ENCODE measurements at places on chromosomes 1 and 21.

DNA sequence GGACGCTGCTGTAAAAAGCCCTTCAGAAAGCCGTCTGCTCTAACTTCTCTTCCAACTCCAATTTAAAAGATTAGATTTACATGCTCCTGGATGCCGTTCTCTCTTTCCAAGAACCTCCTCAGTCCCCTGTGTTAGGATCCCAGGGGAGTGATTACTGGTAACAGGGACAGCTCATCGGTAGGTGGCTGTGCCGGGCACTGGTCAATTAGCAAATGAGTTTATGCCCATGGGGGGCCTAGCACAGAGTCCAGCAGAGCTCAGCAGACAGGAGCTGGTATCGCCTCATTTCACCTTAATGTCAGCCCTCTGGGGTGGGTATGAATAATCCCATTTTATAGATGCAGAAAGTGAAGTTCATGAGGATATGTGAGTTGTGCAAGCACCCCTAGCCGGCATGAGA, 191.9 kb downstream of the GRIK3 start:
- no peak for DNase-seq

DNA sequence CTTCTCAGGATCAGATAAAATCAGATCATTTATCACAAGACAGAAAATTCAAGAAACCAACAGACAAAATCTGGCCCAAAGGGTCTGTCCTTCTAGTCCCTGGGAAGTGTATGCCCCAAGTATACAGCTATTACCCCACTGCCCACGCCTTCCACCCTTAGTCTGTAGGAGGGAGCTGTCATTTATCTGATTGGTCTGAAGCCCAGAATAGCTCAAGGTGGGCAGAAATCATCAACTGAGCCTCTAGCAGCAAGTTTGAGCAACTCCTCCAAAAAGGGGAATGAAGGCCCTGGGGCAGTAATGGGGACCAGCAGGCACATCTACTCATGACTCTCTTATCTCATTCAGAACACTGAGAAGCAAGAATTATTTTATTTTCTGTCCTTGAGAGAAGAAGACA, 126.9 kb downstream of the MATN1 start:
- no peak for DNase-seq

DNA sequence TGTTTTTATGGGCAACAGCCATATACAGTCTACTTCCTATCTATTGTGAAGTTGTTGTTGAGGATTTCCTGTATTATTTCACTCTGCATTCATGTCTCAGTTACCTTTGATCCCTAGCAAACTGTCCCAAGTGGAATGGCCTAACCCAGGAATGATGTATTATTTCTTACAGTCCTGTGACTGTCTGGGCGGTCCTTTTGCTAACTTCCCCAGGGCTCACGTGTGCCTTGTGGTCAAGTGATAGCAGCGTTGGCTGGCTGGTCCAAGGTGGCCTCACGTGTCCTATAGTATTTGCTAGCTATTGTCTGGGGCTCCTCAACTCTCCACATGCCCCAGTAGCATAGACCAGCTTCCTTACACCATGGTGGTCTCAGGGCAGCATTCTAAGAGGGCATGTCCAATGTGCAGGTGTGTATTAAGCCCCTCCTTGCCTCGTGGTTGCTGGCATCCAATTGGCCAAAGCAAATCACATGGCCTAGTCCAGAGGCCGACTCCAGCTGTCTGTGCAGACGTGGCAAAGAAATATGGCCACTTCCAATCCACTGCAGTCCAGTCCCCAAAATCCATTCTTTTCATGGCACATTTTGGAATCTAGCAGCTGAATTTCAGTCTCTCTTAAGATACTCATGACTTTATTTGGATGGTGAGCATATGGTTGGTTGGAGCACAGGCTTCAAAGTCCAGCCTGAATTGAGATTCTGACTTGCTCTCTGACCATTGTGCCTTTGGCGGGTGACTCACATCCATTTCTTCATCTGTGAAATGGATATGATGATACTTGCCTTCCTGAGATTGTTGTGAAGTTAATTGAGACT, 94.1 kb downstream of the GALNT2 start:
- peak; percentile 20 for DNase-seq

DNA sequence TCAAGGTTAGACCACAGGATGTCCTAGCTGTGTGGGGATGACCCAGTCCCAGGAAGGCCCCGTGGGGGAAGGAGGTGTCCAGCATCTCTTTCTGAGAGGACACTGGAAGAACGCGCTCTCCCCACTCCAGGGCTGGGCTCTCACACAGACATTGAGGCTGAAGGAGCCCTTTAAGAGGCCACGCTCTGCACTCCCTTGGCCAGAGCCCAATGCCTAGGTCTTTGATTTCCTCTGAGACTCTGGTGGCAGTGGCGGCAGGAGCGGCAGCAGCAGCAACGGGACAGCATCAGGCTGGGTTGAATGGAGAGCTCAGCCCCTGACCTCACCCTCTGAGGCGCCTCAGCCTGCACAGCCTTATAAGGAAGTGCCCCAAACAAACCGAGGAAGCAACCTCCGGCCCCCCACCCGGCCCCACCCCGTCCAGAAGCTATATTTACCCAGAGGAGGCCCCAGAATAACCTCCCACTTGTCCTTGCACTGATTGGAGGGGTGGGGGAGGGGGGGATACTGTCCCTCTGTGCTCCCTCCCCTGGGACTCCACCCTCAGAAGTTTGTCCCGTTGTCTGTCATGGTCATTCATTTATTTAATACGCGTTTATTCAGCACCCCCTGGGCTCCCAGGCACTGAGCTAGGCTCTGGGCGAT, 12.3 kb downstream of the NES start:
- no peak for DNase-seq
